ENCODE measurements at places on chromosomes 5 and 9.

GRCh38 chr9:127358770-127359169 is 38.2 kb upstream of the SLC2A8 start:
- DNase-seq = no peak

GRCh38 chr5:90689064-90689463 is 130.5 kb downstream of the ADGRV1 start:
- DNase-seq = no peak

DNA sequence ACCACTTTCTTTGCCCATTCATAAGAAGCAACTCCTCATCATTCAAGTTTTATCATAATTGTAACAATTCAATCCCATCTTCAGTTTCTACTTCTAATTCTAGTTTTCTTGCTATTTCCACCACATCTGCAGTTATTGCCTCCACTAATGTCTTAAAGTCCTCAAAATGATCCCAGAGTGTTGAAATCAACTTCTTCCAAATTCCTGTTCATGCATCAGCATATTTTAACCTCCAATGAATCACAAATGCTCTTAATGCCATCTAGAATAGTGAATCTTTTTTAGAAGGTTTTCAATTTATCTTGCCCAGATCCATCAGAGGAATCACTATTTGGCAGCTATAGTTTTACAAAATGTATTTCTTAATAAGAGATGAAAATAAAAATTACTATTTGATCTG is 3.2 kb upstream of the SRP19 start:
- no peak for DNase-seq

DNA sequence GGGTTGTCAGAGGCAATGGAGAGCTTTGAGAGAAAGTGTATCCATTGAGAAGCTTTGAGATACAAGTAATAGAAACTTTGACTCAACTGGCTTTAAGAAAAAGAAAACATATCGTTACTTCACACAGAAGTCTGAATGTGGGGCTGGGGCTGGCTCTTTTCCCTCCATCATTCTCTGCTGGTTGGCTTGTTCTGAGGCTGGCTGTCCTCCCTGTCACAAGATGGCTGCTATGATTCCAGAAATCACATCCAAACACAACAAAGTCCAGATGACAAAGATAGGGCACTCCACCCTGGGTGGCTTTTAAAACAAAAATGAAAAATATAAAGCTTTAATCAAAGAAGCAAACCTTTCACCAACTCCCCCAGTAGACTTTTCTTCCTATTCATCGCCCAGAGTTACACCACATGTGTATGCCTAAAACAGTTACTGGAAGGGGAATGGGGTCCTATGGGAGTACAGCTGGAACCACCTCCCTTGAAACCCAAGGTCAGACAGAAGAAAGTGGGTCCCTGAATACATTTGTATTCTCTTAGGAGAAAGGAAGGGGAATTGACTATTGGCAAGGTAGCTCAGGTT is 284.3 kb downstream of the GAS1 start:
- DNase-seq = no peak

GRCh38 chr5:157563929-157564716 is 11.5 kb downstream of the ADAM19 start:
- peak; percentile 11 for DNase-seq
